T-helper 17 cell (primary cell): ENCODE measurements at places on chromosomes 11 and 22.

DNA sequence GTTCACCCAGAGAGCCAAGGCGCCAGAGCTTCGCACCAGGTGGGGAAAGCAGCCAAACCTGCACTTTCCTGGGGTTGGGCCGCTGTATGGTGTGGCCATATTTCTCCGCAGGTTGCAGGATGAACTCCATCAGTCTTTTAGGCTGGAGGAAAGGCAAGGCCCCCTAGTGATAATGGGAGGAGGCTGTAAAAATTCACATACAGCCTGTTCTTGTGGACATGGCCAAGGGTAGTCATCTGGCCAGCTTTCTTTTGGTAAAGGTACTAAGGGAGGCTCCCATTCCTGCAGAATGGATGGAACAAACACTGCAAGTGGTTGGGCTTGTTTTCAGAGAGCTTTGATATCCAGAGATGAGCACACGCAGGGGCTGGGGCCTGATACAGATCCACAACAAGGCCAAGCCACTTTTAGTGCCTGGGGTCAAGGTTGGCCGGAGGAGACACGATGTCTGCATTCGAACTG is 29.6 kb downstream of the C22orf31 start:
- DNase-seq: no peak

DNA sequence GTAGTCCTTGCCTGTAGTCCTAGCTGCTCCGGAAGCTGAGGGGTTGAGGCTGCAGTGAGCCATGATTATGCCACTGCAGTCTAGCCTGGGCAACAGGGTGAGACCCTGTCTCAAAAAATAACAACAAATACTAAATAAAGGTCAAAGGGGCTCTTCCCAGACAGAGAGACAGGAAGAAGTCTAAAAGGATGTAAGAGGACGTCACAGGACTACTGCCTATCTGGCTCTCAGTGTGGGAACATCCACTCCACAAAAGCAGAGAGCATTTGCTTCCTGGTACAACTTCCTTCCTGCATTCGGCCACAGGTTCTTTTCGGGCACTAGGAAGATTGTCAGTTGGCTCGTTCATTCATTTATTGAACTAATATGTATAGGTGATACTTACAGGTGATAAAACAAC is 110.6 kb downstream of the SGSM3 start:
- DNase-seq: no peak

GRCh38 chr11:14854057-14854456 is 38.0 kb downstream of the CYP2R1 start:
- DNase-seq: no peak

DNA sequence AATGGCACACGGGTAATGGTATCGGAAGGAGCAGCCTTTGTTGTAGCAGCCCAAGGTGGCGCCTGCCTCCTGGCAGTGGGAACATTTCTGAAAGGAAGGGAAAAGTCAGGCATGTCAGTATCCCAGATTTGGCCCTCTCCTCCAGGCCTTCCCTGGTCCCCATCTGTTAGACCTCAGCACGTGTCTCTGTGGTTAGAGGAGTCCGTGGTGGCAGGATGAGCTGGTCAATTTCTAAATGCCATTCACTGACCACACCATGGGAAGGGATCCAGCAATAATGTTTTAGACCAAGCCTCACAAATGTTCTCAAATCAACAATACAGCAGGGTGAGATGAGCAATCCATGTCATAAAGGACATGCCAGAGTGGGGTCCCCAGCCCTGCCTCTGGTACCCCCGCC is 49.0 kb upstream of the CYP2D6 start:
- no peak for DNase-seq

- DNase-seq: no peak
These were observed 20.7 kb upstream of the NCF4 start for GRCh38 chr22:36840106-36840505.

GRCh38 chr22:23786261-23786710 is 480 bp upstream of the SMARCB1 start:
- no peak for DNase-seq

DNA sequence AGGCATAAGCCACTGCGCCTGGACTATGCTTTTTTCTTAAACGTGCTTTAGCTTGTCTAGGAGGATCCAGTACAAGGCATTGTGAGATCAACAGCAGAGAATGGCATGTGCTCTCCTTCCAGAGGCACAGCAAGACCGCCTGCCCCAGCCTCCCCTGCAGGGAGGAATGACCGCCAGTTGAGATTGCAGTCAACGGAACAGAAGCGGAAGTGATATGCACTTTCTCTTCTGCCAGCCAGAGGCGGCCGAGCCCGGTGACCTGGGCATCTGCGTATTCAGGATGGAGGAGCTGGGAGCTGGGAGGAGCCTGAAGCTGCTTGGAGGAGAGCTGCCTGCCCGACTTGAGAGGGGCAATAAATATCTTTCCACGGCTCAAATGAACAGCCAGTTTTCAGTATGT is 243.0 kb downstream of the CTTN start:
- DNase-seq: no peak
